ENCODE measurements at places on chromosomes 2 and 18.

DNA sequence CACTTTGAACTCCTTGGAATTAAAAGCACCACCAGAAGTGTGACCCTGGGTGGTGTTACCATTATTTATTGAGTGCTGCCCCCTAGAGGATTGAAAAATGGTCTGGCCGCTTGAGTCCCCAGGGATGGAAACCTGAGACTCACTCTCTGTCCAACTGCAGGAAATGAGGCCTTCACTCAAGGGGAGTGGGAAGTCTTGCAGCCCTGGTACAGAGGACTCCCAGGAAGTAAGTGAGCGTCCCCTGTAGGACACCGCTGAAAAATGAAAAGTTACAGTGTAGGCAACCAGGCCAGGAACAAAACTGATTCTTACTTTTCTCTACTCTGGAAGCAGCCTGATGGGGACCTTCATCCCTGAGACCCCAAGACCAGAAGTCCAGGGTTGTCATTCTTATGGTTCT is 2.2 kb upstream of the NRP2 start:
- peak; percentile 42 for DNase-seq

- no peak for DNase-seq
These were observed 10.9 kb downstream of the MEP1B start for GRCh38 chr18:32200766-32201165.

- no peak for DNase-seq
These were observed 67.0 kb downstream of the DGKD start for GRCh38 chr2:233421091-233421816.

DNA sequence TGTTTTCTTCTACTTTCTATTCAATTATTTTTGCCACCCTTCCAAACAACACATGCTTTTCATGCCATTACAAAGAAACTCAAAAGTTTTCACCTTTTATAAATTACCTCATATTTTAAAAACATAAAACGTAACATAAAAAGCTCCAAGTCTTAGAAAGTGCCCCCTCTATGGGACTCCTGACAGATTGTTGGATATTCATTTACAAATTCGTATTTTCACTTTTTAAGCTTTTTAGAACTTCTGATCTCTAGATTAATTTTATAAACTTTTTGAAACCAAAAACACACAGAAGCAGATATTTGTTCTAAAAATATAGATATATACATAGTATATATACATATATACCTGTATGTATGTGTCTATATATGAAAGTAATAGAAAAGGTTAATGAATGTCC is 1.5 kb downstream of the COL5A2 start:
- DNase-seq = no peak

GRCh38 chr2:240630771-240631547 is 5.7 kb downstream of the GPR35 start:
- DNase-seq = no peak

GRCh38 chr2:196434217-196434616 is 205.3 kb upstream of the CCDC150 start:
- DNase-seq = no peak

- DNase-seq = no peak
These were observed 28.1 kb downstream of the MRPL33 start for GRCh38 chr2:27799646-27800010.

All from activated CD4-positive, alpha-beta T cell treated with anti-CD3 and anti-CD28 coated beads for 24 hours (primary cell).